ENCODE measurements at places on chromosomes 3 and 15.

DNA sequence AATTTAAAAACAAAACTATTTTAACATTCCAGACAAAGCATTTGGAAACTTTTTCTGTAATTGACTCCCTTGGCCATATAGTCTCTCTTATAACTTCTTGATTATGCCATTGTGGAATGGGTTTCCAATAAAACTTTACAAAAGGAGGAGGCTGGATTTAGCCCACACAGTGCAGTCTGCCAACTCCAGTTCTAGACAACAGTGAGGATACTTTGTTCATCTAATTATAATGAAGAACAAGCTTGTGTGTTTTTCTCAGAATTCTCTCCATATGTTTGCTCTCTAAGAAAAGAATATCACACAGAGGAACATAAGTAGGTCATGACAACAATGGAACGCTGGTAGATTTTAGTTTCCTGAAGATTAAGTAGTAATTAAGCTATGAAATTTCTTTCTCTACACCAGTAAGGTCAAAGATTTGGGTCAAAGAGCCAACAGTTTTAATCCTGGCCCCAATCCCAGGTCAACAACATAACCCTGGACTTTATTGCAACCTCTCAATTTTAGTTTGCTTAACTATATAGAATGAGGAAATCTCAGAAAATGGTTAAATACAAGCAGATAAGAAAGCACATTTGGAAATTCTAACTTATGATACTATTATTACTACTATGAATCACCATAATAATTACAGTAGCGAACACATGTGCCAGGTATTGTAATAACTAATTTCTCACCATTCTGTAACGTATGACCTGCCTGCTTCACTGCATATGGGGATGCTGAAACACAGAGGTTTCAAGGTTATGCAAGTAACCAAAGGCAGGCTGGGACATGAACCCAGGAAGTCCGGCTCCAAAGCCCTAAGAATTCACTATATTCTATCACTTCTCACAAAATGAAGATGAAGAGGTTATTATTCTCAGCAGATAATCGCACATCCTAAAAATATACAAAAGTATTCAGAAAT is 65.7 kb downstream of the TJP1 start:
- no peak for DNase-seq

- DNase-seq = no peak
Observed at GRCh38 chr15:65730549-65731172, 61.4 kb downstream of the DENND4A start.

- no peak for DNase-seq
Observed at GRCh38 chr3:14237457-14237856, 58.8 kb downstream of the LSM3 start.

- no peak for DNase-seq
Observed at GRCh38 chr3:135368316-135368715, 573.3 kb downstream of the EPHB1 start.

DNA sequence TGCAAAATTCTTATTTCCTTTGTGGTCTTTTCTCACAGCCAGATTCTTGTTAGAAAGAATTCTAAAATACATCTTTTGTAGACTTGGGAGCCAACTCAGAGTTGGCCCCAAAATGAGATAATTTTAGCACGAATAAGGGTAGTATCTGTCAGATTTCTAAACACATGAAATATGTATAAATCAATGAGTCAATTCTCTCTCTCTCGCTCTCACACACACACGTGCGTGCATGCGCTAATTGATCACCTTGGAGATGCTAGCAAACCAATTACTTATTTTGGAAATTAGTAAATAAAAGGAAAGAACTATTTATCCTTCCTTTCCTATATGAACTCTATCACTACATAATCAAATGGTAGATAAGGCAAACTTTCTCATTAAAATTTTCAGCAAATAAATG is 32.9 kb upstream of the PIK3R4 start:
- no peak for DNase-seq

DNA sequence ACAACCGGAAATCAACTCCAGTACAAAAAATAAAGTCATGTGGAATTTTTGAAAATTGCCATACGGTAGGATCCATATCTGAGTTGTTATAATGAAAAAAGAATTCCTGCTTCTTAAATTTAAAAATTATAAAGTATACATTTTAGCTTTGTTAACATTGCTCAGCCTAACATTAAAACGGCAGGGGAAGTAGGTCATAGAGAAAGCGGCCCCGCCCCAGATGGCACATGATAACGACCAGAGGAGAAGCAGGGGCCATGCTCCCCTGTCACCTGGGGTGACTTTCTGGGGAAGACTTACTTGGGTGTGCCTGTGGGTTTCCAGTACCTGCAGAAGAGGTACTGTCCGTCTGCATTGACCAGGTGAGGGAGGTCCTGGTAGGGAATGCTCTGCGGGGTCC is 921 bp downstream of the MGLL start:
- DNase-seq = no peak

- no peak for DNase-seq
Observed at GRCh38 chr3:44013967-44014366, 227.7 kb upstream of the TOPAZ1 start.

GRCh38 chr3:8147711-8148110 is 353.9 kb upstream of the LMCD1 start:
- DNase-seq = no peak

- no peak for DNase-seq
Observed at GRCh38 chr3:151578495-151578894, 117.6 kb upstream of the IGSF10 start.

- no peak for DNase-seq
Observed at GRCh38 chr3:119817071-119817470, 35.2 kb downstream of the NR1I2 start.

Measured in D721Med (cell line).